ENCODE measurements at places on chromosomes 11 and 22.

DNA sequence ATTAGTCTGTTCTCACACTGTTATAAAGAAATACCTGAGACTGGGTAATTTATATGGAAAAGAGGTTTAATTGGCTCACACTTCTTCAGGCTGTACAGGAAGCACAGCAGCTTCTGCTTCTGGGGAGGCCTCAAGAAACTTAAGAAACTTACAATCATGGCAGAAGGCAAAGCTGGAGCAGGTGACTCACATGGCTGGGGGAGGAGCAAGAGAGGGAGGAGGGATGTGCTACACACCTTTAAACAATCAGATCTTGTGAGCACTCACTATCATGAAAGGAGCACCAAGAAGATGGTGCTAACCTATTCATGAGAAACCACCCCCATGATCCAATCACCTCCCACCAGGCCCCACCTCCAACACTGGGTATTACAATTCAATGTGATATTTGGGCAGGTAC is 381.6 kb downstream of the ETS1 start:
- DNase-seq, result no peak

DNA sequence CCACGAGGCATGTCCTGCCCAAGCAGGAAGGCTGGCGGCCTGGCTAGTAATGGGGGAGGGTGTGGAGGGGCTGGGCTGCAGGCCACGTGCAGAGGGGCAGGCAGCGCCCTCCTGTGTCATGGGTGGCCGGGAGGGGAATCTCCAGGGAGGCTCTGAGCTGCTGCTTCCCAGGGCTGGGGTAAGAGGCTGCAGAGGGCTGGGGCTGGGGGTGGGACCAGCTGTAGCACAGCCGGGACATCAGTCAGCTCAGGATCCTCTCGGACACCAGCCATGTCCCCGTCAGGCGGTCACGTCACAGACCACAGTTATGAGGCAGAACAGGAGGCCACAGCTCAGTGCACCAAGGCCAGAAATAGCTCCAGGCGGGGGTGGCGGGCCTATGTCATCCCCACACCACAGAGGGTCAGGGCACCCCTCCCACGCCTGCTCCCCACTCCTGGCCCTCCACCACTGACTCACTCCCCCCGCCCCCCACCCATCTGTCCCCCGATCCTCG is 21.1 kb downstream of the RTN4R start:
- peak; percentile 28 for DNase-seq

- no peak for DNase-seq
These were observed 12.3 kb downstream of the SLC16A8 start for GRCh38 chr22:38071421-38072321.

DNA sequence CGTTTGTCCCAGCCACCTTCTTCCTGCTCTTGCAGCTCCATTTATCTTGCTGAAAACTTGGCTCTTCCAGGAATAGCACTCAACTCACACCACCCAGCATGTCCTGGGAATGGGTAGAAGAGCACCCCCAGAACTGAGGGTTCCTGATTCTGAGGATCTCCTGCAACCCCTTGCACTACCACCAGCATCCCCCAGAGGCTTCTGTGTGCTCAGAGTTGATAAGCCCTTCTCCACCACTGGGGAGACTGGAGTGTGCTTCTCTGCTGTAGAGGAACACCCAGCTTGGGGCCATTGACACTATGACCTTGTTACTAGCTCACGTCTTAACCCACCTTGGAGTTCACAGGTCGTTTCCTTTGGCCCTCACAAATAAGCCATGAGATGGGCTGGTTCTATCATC is 121.0 kb downstream of the GRIK4 start:
- DNase-seq, result no peak

- no peak for DNase-seq
These were observed 1.0 kb downstream of the PGGHG start for GRCh38 chr11:289712-290620.

DNA sequence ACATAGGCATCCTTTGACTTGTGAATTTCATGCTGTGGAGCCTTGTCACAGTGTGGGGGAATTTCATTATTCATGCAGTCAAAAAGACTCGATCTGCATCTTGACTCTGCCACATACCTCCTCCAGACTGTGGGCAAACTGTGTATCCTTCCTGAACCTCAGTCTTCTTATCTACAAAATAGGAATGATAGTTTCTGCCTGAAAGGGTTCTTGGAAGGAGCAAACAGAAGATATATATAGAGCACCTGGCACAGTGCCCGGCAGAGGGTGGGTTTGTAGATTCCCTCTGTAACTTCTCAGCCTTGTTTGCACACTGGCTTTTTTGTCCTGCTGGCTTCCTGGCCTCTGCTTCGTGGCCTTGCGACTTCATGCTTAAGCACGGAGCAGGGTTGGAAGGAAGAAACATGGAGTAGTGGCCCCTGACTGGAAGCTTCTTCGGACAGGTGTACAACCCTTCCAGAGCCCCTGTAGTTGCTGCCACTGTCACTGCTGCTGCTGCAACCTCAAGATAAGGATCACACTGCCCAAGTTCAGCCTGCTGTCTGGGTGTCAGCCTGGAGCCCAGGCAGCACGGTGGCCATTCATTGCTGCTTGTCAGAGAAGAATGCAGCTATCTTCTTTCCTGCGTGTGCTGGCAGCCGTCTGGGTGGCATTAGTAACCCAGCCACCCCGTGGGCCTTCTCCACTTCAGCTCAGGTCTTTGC is 106.4 kb downstream of the MICAL2 start:
- no peak for DNase-seq

DNA sequence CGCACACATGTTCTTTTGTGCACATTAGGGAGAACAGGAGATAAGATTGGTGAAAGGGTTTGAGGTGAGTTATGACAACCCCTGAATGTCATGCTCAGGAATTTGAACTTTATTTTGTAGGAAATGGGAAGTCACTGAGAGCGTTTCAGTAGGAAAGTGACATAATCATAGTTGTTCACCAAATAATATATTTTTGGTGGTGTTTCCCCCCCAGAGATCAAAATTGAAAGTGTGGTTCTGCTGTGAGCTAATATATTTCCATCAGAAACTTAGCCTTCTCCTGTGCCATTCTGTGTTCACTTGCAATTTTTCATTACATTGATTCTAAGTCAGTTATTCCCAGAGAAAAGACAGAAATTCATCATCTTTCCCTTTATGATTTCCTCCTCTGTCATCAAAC is 64.1 kb upstream of the RCN1 start:
- no peak for DNase-seq

GRCh38 chr22:28899199-28899853 is 16.0 kb downstream of the ZNRF3 start:
- DNase-seq, result no peak

- DNase-seq, result no peak
These were observed 14.9 kb downstream of the RTN4RL2 start for GRCh38 chr11:57475191-57475590.

DNA sequence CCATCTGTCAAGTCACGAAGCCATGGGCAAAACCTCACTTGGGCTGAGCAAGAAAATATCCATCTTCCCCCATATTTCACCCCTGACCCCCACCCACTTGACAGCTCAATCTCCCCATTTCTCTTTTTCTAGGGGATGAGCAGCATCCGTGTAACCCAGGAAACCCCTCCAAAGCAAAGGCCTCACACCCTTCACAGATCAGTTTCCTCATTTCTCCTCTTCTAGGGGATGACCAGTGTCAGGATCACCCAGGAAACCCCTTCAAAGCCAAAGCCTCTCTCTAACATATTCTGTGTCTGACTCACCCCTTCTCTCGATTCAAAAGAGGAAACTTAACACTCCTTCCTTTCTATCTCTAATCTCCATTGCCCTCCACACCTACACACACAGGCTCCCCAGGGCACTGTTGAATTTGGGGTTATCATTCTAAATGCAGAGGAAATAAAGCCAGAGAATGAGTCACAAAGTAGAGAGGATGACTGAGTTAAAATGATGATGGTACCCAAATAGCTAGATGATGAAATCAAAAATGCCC is 439.7 kb downstream of the BUD13 start:
- DNase-seq, result peak; percentile 64

DNA sequence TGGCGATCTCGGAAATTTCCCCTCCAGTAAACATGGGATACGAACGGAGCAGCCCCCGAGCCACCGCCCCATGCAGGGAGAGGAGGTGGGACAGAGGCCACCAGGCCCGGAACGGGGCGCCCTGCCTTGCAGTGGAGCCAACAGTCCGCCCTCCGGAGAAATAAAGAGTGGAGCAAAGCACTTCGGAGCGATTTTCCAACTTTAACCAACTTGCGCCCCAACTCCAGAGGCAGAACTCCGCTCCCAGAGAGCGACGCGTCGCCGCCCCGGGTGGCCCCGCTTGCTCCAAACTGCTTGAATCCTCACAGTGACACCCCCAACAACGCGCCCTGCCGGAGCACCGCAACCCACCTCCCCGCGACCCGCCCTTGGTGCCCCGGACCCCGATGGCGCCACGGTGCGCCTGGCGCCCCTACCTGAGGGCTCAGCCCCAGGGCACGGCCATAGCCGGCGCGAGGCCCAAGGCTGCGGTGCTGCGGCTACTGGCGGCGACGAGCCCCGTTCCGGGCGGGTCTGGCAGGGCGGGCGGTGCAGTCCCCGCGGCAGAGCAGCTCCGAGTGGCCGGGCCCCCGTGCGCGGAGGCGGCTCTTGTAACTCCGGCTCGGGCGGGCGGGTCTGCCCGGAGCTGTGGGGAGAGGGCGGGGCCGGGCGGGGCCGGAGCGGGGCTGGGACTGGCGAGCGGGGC is at the start of gene AHNAK:
AHNAK (minus strand) TSS at position 563 of the 685 bp plus-strand sequence. CDS start 10,708 bp downstream, outside the sequence.
- DNase-seq, result peak; percentile 83

GRCh38 chr11:31797190-31798056 is 13.7 kb downstream of the PAX6 start:
- DNase-seq, result no peak

GRCh38 chr11:9459667-9460321 is 1.0 kb upstream of the ZNF143 start:
- peak; percentile 81 for DNase-seq

DNA sequence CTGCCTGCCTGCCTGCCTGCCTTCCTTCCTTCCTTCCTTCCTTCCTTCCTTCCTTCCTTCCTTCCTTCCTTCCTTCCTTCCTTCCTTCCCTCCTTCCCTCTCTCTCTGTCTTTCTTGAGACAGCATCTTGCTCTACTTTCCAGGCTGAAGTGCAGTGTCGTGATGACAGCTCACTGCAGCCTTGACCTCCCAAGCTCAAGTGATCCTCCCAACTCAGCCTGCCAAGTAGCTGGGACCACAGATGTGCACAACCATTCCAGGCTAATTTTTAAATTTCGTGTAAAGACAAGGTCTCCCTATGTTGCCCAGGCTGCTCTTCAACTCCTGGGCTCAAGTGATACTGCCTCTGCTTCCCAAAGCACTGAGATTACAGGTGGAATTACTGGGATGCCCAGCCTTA is 328.2 kb upstream of the SORL1-AS1 start:
- DNase-seq, result no peak

DNA sequence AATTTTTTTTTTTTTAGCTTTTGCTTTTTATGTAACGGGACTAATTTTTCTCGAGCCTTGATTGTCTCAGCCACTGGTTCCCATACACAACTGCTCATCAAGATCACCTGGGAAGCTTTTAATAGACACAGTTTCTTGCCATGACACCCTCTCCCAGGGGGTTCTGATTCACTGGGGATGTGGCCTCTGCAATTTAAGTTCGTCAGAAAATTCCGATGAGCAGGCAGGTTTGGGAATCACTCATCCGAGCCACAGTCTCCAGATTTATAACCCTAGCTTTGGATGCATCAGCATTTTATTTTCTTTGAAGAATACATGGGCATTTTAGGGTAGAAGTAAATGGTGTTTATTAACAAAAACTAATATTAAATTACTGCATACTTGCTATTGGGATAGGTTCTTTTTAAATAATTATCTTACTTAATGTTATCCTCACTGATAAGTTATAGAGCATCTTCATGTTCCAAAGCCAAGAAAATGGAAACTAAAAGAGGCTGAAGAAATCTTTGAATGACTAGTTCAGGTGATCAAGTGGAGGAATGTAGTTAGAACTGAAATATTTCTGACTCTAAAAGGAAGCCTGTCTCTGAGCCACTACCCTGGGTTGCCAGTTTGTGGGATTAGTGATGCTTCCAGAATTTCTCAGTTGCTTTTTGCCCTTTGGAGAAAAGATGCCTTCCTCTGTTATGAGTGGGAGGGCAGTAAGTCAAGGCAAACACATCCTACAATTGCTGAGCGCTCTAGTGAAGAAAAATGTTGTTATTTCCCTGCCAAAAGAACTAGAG is 319.0 kb downstream of the DDX10 start:
- DNase-seq, result no peak

DNA sequence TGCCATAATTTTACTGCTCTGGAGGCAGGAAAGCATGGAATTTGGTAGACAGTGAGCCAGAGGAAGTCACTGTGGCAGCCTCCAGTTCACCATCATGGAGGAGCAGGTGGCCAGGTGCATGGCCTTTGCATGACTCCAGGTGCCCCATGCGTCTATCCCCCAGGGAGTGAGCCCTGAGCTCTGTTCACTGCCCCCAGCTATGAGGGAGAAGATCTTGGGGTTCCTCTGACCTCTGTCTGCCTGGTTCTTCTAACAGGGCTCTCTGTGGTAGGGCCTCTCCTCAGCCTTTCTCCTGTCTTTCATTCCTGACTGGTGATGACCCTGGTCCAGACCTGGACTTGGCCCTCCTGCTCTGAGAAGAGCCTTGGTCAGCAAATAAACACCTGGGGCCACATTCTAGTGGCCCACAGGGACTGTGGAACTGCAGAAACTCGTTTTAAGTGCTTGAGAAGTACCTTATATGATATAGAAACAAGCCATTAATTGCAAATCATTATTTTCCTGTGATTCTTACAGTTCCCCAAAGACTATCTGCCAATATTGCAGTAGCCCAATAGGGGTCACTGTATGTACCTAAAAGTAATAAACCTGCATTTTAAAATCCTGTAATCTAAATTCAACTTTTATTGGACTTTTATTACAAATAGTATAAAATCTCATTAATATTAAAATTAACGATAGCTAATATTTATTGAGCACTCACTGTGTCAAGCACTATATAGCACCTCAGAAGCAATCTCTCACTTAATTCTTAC is 120.0 kb upstream of the SYT13 start:
- DNase-seq, result peak; percentile 20

GRCh38 chr11:2298795-2299761 is 2.6 kb downstream of the C11orf21 start:
- DNase-seq, result no peak

DNA sequence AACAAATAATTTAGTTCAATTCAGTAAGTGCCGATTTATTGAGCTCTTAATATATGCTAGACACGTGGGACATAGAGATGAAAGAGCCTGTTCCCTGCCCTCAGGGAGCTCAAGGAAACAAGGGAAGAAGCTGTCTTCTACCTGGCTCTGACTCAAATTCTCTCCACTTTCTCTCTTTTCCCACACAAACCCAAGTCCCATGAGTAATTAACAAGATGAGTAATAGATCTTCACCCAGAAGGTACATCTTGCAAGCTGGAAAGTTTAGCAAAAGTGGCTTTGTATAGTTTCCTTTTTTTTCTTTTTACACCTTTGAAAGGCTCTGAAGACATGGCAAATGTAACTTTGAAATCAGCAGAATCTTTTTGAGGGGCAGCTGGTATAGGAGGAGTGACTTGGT is 48.2 kb upstream of the CHST1 start:
- no peak for DNase-seq

DNA sequence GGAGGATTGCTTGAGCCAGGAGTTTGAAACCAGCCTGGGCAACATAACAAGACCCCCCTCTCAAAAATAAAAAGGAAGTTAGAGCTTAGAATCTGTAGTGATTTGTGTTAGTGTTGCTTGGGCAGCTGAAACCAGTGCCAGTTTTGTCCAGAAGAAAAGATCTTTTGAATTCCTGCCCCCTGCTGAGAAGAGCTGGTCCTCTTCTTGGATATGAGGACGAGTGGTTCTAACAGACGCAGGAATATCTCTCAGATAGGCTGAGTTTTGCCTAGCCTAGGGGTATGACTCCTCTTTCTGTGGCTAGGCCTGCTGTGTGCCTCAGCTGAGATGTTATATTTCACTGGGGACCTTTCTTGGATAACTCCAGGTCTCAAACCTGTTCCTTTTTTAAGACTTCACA is 102.8 kb downstream of the STIM1 start:
- no peak for DNase-seq

- no peak for DNase-seq
These were observed 11.2 kb downstream of the RTN4RL2 start for GRCh38 chr11:57471496-57471895.

All from inflammatory macrophage (primary cell).